Pulmonary artery endothelial cell (primary cell): ENCODE measurements at places on chromosomes 12 and 14. TPM values are rescaled to one million over a fixed set of nuclear protein-coding genes. Genes with fewer than 3 reads are reported as not detected.

Gene TSPAN11
- 0.28 and 2.2 TPM in 2 replicates for total RNA-seq

Gene PHC1
- total RNA-seq = 17.5 and 17.7 TPM in 2 replicates

Gene MSRB3
- total RNA-seq = 42.1 and 42.4 TPM in 2 replicates

Gene DPY19L2
- total RNA-seq = 0.20 and 2.2 TPM in 2 replicates

Gene STAC3
- 0.07 and 0.13 TPM in 2 replicates for total RNA-seq

Gene PPP2R3C
- total RNA-seq = 34.0 and 41.9 TPM in 2 replicates

Gene MIP
- 0.07 and 0.20 TPM in 2 replicates for total RNA-seq

Gene TEAD4
- 26.2 and 29.1 TPM in 2 replicates for total RNA-seq

Gene KSR2
- 0.42 and 0.99 TPM in 2 replicates for total RNA-seq

Gene CCDC177
- not detected in 2 replicates for total RNA-seq

Gene ACSM4
- not detected in 2 replicates for total RNA-seq

Gene BBOF1
- 1.3 and 1.9 TPM in 2 replicates for total RNA-seq

Gene CLEC2D
- 0.42 and 0.79 TPM in 2 replicates for total RNA-seq

Gene PLA2G1B
- not detected in 2 replicates for total RNA-seq

Gene ART4
- total RNA-seq = 18.7 and 74.4 TPM in 2 replicates

Gene KRT71
- total RNA-seq = not detected in 2 replicates

Gene CEBPE
- not detected in 2 replicates for total RNA-seq

Gene JAG2
- 46.9 and 49.9 TPM in 2 replicates for total RNA-seq

Gene AHNAK2
- 91.8 and 94.3 TPM in 2 replicates for total RNA-seq

Gene DBX2
- not detected in 2 replicates for total RNA-seq

Gene KRT75
- total RNA-seq = not detected in 2 replicates

Gene PSMC1
- 177 and 224 TPM in 2 replicates for total RNA-seq

Gene RHOJ
- 65.8 and 126 TPM in 2 replicates for total RNA-seq

Gene PTPRB
- total RNA-seq = 98.7 and 173 TPM in 2 replicates

Gene MSI1
- not detected in 2 replicates for total RNA-seq

Gene GPR84
- total RNA-seq = not detected in 2 replicates

Gene ITGB7
- total RNA-seq = 0.42 TPM in 1 of 2 replicates, not detected in the other

Gene PIANP
- not detected in 2 replicates for total RNA-seq

Gene ARHGAP9
- total RNA-seq = under 0.01 TPM in 1 of 2 replicates, not detected in the other

Gene DNAI7
- total RNA-seq = not detected in 2 replicates

Gene STYK1
- 21.8 and 25.5 TPM in 2 replicates for total RNA-seq

Gene EPYC
- not detected in 2 replicates for total RNA-seq

Gene FGF23
- total RNA-seq = not detected in 2 replicates

Gene PRPH
- 0.26 and 0.53 TPM in 2 replicates for total RNA-seq

Gene DLK1
- total RNA-seq = not detected in 2 replicates

Gene CHGA
- total RNA-seq = not detected in 2 replicates

Gene C14orf132
- total RNA-seq = 1.3 and 2.6 TPM in 2 replicates

Gene GLIPR1L1
- total RNA-seq = not detected in 2 replicates

Gene VASH1
- 94.6 and 104 TPM in 2 replicates for total RNA-seq

Gene TBX3
- total RNA-seq = 0.20 and 0.81 TPM in 2 replicates

Gene VWF
- 535 and 577 TPM in 2 replicates for total RNA-seq

Gene GPR132
- 0.07 TPM in 1 of 2 replicates, not detected in the other for total RNA-seq

Gene KIF26A
- 5.0 and 13.4 TPM in 2 replicates for total RNA-seq

Gene RTN1
- total RNA-seq = 0.78 and 1.5 TPM in 2 replicates

Gene SDSL
- 6.8 and 10.3 TPM in 2 replicates for total RNA-seq

Gene RTL1
- not detected in 2 replicates for total RNA-seq
